NCI-H1092 treated with DMSO at 0.1 percent for 48 hours (cell line): ENCODE measurements at places on chromosomes 13 and 19.

- peak; percentile 94 for DNase-seq
Observed at GRCh38 chr13:112587764-112588489, at the start of gene TUBGCP3. Gene TUBGCP3, minus strand, starts transcription at chr13:112588153. Its CDS starts 173 bp downstream, at chr13:112587980.

- no peak for DNase-seq
Observed at GRCh38 chr13:76717092-76717491, 169.1 kb downstream of the KCTD12 start.

- peak; percentile 84 for DNase-seq
Observed at GRCh38 chr13:99969919-99970650, 1.5 kb downstream of the ZIC5 start.

DNA sequence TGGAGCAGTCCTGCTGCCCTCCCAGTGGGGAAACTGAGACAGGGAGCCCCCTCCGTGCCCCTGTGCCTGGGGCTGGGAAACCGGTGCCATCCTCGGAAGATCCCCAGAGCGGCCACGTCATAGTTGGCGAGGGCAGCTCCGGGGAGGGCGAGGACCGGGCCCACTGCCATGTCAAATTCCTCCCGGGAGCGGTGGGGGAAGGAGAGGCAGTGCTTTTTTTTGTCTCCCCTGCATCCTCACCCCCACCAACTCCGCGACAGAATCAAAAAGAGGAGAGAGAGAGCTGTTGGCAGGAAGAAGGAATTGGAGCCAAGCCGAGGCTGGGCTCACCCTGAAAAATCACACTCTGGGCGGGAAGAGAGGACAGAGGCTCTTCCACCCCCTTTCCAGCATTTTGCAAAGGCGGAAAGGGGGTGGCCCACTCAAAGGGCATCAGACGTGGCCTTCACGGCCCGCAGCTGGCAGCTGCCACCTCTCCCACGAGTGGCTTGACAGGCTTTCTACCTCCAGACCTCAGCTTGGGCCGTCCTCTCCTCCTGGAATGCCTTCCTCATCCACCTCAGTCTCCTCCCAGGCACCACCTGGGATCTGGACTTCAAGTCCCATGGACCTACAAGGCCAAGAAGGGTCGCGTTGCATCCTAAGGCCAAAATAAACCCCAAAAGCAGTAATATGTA is 19.6 kb upstream of the NFIC start:
- peak; percentile 83 for DNase-seq

- no peak for DNase-seq
Observed at GRCh38 chr19:928471-929202, 2.8 kb downstream of the ARID3A start.

DNA sequence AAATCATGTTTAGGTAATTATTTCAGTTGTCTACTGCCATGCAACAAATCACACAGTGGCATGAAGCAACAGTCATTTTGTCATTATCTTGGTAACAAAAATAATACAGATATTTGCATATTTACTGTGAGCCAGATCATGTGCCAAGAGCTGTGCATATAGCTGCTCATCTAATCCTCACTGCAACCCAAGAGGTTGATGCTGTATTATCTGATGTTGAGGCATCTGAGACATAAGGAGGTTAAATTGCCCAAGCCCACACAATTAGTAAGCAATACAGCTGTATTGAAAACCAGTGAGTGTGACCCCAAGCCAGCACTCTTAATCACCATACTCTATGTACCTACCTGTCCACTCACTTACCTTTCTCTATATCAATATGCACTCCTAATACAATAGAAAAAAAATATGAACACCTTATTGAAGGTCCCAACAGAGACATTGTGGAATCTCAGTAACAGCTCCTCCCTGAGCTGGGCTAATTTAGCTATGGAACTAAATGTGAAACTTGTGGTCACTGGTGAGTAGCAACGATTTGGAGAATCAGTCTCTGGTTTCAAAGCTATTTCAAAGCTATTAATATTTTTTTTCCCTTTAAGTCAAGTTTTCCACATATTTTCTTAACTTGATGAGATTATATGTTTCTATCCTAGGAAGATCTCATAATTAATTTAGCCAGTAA is 185.2 kb downstream of the KLF12 start:
- no peak for DNase-seq

DNA sequence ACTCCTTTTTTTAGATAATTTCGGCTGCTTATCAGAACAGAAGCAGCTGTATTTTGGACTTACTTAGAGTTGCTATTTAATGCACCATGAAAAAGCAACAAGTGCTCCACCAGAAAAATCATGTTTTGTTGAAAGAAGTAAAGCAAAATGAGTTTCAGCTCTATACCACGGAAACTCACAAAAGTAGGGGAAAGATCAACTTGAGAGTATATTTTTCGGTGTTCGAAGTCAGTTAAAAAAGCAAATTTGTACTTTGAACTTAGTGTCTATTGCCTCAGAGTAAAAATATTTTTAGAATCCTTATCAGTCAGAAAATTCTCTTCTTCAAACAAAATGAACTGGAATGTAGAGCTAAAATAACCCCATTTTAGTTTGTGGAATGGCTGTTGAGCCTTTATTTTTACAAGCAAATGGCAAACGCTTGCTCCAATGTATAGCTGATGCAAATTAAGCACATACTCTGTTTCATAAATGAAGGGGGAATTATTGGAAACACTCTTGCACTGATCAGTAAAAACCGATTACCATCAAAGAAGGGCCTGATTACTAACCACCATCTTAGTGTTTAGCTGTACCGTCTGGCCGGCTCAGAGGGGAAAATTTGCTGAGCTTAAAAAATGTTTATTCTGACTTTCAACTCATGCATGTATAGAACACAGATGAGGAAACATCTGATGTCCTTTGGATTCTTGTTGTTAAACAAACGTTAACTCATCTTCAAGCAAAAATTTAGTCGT is 540.7 kb downstream of the GPC6 start:
- no peak for DNase-seq

DNA sequence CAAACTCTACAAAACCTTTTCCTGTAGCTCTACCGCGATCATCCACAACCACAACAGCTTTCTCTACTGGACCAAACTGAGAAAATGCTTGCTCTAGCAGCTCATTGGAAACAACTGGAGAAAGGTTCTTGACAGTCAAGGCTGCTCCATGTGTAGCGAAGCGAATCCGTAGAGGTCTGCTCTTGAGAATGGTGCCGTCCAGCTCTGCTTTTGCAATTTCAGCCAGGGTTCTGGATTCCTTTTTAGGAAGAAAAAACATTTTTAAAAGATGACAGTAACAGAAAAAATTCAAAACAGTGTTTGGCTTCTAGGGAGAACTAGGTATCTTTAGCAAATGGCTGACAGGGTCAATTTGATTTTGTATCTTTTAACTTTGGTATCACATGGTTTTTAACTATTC is 10.4 kb downstream of the PSPC1 start:
- DNase-seq, result no peak

- no peak for DNase-seq
Observed at GRCh38 chr13:98918771-98919170, 59.1 kb downstream of the DOCK9 start.

DNA sequence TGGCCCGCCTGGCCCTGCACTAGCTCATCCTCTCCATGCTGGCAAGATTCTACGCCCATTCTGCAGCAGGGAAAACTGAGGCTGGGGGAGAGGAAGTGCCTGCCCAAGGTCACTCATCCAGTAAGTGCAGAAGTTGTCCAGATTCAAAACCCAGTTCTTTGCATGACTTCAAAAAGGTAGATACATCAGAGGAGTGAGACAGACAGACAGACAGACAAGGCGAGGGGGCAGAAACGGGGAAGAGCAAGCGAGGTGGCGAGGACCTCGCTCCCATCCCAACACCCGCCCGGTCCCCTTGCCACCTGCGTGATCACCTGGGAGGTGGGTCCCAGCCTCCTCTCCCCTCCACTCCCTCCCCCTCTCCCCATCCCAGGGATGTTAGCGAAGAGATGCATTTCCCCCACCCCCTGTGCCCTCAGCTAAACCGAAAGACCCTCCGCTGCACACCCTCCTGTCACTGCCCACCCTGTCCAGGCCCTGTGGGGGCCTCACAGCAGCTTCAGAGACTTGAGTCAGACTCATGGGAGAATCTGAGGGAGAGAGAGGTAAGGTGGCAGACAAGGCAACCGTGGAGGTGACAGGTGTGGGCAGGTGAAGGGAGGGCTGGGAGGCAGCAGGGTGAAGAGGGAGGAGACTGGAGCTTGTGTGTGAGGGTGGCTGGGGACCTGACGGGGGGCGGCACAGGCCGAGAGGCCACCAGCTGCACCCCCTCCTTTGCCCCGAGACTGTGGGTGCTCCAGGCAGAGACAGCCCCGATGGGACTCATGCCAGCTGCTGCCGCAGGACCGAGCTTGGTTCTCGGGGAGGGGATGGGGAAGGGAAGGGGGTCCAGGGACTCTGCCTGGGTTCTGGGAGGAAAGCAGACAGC is 18.9 kb downstream of the LRRC4B start:
- DNase-seq, result no peak

- DNase-seq, result no peak
Observed at GRCh38 chr19:37845932-37846331, 60.5 kb downstream of the WDR87 start.

GRCh38 chr13:20945952-20946383 is 43.4 kb upstream of the XPO4 start:
- no peak for DNase-seq

GRCh38 chr13:113622791-113623490 is 35.1 kb downstream of the ATP4B start:
- no peak for DNase-seq

GRCh38 chr13:61277586-61278276 is 137.9 kb downstream of the PCDH20 start:
- DNase-seq, result no peak
